Stimulated activated CD8-positive, alpha-beta memory T cell treated with anti-CD3 and anti-CD28 coated beads, Interleukin-12 subunit alpha, Interleukin-12 subunit beta, amount 100 ng/mL, for 4 hours (primary cell): ENCODE measurements at places on chromosomes 2 and 18.

- DNase-seq, result no peak
These were observed 86.0 kb downstream of the ACSL3 start for GRCh38 chr2:222946700-222947287.

DNA sequence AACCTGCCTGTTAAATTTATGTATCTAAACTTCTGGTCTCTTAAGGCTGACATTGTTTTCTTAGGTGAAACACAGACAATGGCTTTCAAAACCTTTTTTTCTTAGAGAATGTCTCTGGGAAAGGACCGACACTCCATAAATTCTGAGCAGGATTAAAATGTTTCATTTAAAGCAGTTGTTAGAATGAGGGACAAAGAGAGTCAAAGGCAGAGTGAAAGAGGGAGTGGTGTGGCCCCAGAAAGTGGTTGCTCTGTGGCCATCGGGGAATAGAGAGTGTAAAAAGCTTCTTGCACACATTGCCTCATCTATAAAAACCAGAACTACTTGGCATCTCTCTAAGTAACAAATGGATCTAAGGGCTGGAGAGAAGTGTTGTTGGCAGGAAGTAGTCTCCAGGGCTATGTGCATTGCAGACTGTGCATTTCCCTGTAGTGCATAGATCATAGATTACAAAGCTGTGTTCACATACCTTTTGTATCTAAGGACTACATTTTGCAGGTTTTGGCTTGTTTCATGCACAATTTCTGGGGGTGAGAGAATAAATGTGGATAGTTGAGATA, 3.6 kb downstream of the RPRM start:
- no peak for DNase-seq

DNA sequence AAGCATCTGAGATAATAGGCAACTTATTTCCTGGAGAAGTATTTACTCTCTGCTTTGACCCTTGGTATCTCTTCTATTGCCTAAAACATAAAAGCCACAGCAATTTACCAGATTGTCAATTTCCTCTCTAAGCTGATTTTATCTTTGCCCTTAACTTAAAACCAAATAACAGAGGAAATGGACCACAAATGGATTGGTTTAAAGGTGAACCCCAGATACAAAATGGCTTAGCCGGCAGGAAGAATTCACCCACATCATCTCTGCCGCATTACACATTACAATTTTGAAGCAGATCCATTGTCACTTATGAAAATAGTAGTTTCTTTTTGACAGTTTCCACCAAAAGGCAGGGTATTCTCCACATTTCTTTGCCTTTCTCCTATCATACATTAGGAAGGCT, 585.8 kb upstream of the CHAC2 start:
- no peak for DNase-seq

DNA sequence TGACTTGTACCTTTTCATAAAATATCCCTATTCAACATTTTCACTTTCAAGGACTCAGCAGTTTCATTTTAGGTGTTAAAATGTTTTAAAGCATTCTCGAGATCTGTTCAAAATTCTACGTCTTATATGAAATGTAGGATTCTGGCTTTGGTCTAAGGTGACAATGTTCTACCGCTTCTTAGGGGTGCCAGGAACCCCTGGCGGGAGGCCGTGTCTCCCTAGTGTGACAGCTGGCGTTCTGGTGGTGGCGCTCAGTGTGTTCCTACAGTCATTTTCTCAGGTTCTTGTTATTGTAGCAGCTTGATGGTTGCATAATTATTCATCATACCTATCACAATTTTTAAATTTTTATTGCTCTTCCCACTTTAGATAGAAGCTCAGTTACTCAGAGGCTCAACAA, 204.6 kb downstream of the AGAP1 start:
- no peak for DNase-seq
